ENCODE measurements at places on chromosomes 11 and 22.

DNA sequence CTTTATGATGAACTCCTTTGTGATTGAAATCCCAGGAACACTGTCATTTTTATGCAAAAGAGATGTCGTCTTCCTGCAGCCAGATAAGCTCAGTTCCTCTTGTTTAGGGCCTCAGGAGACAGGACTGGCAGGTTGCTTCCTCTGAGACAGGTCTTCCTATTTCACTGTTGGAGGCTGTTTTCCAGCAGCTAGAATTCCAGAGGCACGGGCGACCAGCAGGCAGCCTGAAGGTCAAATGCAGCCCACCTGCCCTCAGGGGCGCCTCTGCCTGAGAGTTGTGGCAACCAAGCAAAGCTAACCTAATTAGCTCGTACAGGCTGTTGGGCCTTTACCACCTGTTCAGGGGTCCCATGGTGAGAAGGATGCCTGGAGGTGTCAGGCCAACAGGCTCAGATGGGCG, 22.3 kb downstream of the SLC6A5 start:
- DNase-seq: no peak

GRCh38 chr22:40332319-40332781, 13.9 kb upstream of the ADSL start:
- DNase-seq: no peak

DNA sequence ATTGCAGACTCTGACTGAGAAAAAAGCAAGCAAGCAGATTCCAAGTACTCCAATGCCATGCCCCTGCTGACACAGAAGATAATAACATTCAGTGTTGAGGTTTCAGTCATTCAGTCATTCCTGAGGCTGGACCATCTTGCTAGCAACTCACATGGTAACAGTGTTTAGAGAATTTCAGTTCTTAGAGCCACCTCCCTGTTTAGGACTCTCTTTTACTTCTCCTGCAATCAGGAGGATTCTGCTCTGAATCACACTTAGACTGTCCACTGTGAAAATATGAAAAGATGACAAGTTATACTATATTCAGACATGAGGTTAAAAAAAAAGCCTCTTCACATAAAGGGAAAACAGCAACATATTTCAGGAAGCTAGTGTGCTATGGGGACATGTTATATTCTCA, 183.9 kb upstream of the CTSC start:
- DNase-seq: no peak

GRCh38 chr11:16780146-16780545, 41.7 kb downstream of the C11orf58 start:
- no peak for DNase-seq

- DNase-seq: no peak
These were observed 52.2 kb downstream of the GAB2 start for GRCh38 chr11:78365381-78365792.

DNA sequence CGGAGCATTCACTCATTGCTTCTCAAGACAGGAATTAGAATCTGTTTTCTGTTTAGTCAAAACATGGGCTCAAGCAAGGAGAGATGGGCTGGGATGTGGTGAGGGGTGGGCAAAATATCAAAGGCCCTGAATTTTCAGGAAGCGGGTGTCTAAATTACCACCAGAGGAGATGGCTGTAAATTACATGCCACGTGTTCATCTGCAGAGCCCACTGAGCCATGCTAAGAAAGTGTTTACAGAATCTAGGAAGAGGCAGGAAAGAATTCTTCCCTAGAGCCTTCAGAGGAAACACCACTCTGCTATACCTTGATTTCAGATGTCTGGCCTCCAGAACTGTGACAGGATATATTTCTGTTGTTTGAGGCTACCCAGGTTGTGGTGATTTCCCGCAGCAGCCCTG, 46.1 kb downstream of the CLMP start:
- no peak for DNase-seq

DNA sequence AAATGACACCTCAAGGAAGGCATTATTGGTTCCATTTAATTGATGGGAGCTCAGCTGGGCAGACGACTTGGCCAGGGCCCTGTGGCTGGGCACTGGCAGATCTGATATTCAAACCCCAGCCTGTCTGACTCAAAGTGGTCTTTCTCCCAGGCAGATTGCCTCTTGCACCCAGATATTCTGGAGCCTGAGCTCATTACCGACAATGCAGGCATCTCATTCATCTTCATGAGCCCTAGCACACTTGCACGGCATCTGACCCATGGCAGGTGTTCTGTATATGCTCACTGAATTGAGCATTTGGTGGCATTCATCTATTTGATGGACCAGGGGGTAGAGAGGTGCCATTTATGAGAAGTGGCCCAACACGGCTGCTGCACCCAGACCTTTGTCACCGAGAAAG, 193.1 kb downstream of the DSCAML1 start:
- no peak for DNase-seq

DNA sequence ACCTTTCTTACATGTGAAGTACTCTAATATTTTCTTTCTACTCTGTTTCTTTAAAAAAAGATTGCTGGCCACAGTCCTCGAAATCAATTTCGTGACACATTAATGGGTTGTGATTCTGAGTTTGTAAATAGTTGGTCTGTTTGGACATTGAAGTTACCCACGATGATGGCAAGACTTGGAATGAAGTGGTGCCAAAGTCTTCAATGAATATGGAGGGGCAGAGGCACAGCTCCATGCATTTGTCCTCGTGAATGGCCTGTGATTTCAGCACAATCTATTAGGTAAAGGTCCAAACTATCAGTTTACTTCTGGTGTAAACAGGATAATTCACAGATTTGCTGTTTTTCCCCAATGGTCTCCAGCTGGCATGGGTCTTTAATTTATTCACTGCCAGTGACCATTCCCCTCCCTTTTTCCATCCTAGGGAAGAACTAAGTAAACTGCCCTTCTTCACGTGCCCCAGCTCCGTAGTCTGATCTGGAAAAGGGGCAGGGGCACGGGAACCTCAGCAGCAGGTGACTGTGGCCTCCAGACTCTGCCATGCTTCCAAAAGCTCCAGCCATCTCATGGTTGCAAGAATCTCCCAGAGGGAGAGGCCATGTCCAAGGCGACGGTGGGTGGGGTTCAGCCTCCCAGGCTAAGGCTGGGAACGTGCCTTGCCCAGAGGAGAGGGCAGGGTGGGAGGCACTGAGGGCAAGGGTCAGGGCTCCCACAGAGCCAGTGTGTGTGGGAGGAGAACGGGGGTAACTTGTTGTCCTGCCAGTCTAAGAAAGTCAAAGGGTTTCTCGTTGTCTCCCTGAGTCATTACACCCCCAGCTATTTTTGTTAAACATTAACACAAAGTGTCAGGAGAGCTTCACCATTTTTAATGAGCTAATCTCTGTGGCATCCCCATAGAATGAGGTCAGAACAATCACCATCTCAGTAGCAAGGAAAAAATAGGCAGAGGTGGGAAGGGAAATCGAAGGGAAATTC, 16.9 kb upstream of the PEX26 start:
- no peak for DNase-seq

DNA sequence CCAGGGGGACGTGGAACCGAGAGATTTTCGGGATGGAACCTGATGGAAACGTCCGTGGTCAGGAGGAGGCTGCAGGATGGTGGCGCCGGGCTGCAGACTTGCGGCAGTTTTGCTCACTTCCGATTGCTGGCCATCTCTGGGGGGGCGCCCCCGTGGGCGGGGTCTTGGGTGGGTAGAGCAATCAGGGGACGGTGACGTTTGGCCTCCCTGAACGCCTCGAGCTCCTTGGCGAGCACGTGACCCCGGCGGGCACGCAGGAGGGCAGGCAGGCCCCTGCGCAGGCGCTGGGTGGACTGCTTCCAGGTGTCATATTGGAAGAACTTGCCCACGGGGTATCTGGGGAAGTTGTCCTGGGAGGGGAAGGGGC, 6.3 kb downstream of the IGF2 start:
- DNase-seq: no peak

GRCh38 chr11:2955906-2956476, 26.8 kb upstream of the PHLDA2 start:
- DNase-seq: no peak

- DNase-seq: no peak
These were observed 4.1 kb downstream of the NUCB2 start for GRCh38 chr11:17280494-17281127.

- DNase-seq: no peak
These were observed 38.6 kb upstream of the NCAM1 start for GRCh38 chr11:112922606-112923005.

DNA sequence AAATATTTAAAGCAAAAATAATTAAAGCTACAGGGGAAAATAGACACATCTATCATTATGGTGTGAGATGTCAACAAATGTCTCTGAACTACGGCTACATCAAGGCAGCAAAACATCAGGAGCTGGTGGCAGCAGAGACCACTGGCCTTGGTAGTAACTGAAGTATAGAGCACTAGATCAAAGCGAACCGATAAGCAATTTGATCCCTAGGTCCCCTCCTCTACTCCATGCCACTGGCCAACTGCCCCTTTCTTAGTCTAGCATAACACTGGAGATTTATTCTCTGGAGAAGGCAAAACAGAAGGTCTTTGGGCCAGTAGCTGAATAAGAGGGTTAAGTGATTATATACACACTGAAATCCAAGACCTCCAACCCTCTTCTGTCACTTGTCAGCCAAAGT, 13.6 kb upstream of the RAB3IL1 start:
- no peak for DNase-seq

DNA sequence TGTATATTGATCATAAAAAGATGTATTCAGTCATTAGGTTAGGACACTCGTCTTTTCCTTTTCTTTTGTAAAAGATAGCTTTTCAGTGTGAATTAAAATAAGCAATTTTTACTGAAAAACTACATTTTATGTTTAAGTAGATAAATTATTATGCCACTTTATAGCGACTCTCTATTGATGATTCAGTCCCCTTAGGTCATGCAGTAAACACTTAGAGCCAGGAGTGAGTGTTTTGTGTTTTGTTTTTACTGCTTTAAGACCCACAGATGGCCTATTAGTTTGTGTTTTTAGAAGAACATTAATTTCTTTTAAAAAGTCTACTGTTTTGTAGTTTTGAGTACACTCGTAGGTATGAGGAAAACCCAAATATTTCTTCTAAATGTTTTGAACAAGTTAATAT, 86.6 kb downstream of the YAP1 start:
- DNase-seq: no peak

DNA sequence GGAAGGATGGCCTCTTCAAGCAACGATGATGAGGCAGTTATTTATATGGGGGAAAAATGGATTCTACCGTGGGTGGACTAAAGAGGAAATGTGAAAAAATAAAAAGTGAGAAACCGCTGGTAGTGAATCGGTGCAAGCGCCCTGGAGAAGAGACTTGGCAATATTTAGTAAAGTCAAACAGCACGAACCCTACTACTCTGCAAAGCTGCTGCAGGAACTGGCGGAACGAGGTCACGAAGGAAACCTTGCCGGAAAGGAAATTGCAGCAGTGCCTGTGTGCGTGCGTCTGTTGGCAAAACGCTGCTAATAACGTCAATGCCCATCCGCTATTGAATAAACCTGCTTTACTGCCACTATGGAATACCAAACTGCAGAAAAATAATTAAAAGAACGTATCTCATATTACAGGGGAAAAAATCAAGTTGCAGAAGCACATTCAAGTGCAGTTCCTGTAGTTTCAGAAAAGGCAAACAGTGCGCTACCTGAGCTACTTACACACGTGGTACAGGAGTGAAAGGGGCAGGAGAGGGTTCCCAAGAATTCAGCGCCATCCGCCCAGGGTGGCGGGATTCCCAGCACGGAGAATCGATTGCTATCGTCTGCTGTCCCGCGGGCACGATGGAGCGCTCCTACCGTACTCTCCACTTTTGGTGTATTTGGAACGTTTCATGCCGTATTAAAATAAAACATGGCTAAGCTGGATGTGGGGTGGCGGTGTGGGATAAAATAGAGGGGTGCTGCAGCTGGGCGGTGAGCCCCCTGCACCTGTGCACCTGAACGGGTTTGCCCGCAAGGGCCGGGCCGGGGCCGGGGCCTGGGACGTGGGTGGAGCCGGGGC, 585 bp upstream of the NADSYN1 start:
- DNase-seq: peak; percentile 46

GRCh38 chr11:77510851-77511250, 37.0 kb upstream of the PAK1 start:
- DNase-seq: no peak

DNA sequence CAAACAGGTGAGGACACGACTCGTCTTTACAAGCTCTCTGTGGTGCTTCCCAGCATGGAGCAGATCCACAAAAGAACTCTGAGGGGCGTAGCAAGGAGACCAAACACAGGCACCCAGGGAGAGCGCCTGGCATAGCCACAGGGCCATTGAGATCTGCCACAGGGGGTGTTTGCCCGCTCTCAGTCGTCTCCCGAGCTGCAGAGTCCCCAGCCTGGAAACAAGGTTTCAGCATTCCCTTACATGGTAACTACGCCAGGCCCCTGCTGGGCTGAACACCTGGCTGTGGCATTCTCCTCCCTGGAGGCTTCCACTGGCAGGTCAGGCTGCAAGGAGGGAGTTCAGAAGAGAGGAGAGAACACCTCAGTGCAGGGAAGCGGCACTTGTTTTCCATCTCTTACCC, 962.1 kb downstream of the NTM start:
- DNase-seq: no peak

DNA sequence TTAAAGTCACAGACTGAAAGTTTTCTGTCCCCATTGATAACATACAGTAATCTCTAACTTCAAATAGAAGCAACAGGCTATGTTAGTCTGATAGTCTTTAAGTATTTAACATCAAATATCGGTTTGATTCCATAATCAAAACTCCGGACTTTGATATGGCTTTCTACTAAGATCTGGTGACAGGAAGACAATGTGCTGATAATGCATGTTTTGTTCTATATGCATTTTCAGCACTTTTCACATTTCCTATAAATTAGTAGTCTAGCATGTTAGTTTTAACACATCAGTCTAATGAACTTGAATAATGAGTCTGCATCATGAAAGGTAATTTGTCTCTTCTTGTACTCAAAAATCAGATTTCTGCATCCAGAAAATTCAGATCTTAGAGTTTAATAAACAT, 252.7 kb downstream of the SBF2 start:
- DNase-seq: no peak

DNA sequence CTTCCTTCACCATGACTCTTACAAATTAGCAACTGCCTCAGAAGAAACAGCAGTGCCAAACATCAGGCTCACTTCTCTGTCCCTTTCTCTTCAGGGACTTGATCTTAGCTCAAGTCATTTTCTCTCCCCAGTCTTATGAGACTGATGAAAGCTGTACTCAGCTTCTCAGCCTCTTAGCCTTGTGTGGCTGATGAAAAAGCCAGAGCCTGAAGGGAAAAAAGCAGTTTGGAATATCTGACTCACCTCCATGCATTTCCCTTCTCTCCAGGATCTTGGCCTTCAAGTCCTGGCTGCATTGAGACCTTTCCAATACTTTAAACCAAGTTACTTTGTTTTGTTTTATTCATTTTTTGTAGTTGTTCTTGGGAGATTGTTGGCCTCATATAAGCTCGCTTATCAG, 195.9 kb downstream of the SPON1 start:
- no peak for DNase-seq

- no peak for DNase-seq
These were observed 36.2 kb downstream of the DLG2 start for GRCh38 chr11:85590848-85591483.

DNA sequence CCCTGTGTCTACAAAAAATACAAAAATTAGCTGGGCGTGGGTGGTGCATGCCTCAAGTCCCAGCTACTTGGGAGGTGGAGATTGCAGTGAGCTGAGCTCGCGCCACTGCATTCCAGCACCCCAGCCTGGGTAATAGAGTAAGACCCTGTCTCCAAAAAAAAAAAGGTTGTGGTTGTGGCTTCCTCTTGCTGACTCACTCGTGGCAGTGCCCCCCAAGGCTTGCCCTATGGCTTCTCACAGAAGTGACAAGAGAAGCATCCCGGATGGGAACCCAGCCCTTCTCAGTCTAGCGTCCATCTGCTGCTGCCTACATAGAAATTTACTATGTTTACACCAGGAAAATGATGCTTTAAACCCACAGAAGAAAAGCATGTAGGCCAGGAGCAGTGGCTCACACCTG, 68.5 kb upstream of the PITPNB start:
- no peak for DNase-seq
